ENCODE measurements at places on chromosomes 3 and 15.

- DNase-seq = no peak
Observed at GRCh38 chr15:44545913-44546802, 9.2 kb downstream of the EIF3J start.

DNA sequence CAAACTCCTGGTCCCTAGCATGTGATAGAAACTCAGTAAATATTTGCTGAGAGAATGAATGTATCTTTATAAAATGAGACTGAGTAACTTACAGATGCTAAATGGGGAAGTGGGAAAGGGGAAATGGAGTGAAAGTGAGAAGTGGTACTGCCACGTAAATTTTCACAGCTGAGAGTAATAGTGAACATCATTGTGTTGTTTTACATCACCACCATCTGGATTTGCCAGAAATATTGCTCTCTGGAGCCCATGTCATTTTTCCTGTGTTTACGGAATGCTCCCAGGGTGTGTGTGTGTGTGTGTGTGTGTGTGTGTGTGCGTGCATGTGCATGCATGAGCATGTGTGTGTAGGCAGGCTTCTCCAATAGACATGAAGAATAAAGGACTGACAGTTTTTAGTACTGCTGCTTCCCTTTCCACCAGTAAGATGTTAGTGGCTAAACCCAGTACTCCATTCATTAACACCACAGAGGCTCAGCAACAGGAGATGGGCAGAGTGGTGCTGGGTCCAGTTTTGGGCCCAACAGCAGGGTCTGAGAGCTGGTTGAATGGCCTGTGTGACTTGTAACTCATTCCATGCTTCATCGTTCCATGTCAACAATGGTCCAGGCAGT, 57.3 kb downstream of the DIPK2A start:
- no peak for DNase-seq

DNA sequence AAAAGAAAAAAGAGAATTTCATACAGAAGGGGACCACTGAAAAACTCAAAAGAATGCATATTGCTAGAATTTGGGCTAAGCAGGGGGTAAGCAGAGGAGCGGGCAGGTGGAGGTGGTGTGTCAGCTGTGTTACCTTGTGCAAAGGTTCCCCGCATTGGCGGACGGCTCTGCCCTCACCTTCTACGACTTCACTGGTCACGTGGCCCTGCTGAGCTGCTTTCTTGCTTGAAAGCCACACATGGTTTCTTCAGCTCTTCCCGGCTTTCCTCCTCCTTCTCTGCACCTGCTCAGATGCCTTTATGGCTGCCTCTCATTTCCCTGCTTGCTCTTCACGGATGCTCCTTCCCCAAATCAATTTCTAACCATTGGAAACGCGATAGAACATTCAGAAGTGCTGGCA, 30.5 kb downstream of the FAH start:
- DNase-seq = no peak

- DNase-seq = no peak
Observed at GRCh38 chr15:65541231-65541820, 11.1 kb downstream of the HACD3 start.

- DNase-seq = no peak
Observed at GRCh38 chr15:36406366-36406765, 173.1 kb upstream of the CDIN1 start.

DNA sequence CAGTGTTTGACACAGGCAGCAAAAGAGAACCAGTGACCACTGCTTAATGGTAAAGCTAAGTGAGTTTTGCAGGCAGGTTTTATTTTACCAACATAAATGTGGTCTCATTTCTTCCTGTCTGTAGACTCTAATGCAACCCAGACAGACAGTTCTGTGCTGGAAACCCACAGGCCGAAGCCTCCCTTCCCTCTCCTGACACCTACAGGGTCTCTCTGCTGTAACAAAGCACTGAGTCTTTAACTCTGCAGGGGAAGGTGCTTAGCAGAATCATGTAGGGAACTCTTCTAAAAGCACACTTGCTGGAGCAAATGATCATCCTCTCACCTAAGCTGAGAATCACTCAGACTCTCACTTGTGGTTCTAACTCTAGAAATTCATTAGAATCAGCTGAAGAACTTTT, 200.3 kb downstream of the KBTBD8 start:
- DNase-seq = no peak

DNA sequence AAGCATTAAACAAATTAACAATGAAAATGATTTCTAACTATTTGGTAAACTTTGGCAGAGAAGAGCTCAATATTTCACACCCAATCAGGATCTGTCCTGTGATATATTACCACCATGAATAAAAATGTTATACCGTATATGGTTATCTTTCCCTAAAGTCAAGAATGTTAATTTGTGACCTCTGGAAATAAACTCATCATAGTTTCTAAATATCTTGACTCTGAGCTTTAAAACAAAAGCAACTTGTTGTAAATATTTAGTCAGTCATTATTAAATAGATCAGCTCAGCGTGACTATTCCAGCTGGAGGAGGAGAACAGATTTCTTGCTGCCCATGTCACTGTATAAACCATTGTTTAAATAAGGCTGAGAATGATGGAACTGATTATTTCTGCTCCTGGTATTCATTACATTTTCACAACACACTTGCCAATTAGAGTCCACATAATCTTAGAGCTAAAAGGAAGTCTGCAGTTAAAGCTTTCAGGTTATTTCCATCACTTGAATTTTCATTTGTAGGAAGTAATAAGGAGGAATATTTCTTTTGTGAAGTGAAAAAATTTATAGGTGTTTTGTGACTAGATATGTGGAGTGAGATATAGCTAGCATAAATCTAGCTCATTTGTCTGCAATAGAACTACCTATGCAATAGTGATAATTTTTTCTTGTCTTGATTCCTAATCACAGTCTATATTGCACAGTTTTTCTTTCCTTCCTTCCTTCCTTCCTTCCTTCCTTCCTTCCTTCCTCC, 106.5 kb upstream of the P2RY1 start:
- DNase-seq = no peak

- no peak for DNase-seq
Observed at GRCh38 chr3:151400341-151400740, 15.8 kb upstream of the P2RY12 start.

- no peak for DNase-seq
Observed at GRCh38 chr3:3145831-3146230, 19.1 kb downstream of the TRNT1 start.

DNA sequence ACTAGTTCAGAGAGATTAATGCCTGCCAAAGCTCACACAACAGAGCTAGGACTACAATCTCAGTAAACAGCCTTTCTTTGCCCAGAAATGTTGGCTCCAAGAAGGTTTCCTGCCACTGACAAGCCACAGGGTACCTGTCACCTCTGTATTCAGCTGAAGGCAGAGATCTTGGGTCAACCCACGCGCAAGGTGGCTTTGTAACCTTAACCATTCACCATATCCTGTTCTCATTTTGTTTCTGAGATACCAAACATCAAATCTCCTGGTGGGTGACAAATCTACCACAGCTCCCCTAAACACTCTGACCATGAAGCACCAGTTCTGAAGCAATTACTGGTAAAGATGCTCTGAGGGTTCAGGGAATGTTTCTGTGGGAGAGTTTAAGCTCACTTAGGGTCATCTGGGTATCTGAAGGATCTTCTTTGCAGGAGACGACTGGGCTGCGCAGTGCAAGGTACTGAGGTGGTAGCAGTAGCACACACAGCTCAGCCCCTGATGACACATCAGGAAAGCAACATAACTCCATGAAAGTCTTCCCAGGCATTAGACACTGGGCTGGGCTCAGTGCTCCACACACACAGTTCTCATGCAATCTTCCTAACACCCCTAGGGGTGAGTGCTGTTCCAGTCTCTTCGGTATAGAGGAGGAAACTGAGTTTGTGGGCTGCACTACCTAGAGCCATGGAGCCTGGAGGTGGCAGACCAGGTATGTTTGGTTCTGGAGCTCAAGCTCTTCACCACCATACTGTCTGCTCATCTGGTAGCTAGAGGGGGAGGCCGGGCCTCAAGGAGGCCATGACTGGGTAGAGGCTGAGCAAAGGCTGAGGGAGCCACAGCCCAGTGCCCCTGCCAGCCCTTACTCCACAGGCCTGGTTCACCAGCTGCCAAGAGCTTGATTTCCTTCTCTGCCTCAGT, 7.7 kb downstream of the CXCR6 start:
- DNase-seq = no peak

DNA sequence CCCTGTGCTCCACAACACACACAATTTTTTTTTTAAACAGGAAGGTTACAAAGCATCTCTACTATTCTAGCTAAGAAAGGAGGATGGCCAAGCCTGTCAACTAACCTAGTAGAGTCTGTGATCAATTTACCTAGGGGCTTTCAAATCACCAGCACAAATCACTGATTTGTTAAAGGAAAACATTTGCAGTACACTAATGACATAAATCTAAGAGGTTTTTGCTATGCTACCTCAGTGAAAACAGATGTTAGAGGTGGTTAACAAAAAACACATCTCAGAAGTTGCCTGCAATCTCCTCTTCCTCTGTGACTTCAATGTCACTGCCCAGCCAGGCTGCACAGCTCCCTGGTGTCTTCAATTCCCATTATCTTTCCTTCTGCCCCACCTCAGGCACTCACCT, 72.0 kb downstream of the RAD18 start:
- DNase-seq = no peak

DNA sequence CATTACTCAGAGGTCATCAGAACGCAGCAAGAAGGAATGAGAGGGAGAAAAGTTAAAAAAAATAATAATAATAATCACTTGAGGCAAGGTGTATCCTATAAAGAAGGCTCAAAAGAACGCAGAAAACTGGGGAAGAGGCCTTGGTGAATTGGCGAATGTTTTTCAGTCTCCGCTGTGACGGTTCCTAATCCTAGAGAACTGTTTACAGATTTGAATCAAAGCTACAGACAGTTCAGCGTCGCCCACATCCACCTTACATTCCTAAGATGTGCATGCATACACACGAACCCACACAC, 634 bp downstream of the ZMAT3 start:
- no peak for DNase-seq

GRCh38 chr3:10292505-10293419, at the start of gene GHRL:
Gene GHRL, minus strand, starts transcription at chr3:10292947. Its CDS starts 2,767 bp downstream, at chr3:10290180.
- no peak for DNase-seq

DNA sequence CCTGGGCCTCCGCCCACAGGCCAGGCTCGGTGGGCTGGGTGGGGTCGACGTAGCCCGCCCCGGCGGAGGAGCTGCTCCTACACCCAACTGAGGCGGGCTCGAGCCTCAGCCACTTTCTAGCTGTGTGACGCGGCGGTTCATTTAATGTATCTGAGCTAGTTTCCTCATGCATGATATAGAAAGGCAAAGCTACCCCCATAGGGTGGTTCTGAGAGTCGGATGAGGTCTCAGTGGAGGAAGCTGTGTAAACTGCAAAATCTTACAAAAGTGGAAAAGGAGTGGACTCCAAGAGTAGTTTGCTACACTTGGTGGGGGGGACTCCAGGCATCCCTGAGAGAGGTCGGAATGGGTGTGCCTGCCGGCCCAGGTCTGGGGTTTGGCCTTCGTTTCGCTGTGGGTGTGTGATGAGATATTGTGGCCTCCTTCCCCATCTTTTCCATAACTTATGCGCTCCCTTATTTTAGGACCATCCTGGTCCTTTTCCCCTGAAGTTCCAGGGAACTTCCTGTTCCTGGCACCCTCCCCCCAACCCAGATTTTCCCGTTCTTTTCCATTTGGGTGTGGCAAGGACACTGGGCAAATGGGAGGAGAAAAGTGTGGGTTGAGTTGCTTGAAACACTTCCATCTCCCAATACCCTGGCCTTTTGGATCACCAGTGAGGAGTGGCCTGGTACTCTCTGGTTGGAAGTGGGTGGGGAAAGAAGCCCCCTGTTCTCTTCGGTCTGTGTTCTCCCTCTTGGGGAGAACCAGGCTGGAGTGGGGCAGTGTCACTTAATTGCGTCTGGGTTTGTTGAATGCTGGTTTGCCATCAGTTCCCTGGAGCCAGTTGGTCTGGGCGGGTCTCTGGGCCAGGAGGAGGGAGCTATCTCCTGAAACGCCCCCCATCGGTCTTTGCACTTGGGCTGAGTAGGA, 1.1 kb downstream of the PDIA5 start:
- DNase-seq = peak; percentile 23

DNA sequence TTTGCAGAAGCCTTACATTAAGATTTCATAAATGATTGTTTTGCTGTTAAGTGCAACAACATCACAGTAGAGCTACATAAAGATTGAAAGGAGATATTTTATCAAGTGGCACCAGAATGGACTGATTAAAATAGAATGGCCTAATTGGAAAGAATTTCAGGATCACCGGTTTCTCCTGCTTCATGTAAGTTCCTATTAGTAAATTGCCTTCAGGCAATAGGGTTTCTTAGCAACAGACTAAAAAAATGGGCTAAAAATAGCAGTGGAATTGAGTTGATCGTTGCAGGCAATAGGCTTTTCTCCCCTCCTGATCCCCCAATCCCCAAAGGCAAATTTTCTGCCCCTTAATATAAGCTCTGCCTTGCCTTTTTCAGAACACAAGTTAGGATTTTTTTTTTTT, 917 bp downstream of the LNP1 start:
- DNase-seq = no peak

DNA sequence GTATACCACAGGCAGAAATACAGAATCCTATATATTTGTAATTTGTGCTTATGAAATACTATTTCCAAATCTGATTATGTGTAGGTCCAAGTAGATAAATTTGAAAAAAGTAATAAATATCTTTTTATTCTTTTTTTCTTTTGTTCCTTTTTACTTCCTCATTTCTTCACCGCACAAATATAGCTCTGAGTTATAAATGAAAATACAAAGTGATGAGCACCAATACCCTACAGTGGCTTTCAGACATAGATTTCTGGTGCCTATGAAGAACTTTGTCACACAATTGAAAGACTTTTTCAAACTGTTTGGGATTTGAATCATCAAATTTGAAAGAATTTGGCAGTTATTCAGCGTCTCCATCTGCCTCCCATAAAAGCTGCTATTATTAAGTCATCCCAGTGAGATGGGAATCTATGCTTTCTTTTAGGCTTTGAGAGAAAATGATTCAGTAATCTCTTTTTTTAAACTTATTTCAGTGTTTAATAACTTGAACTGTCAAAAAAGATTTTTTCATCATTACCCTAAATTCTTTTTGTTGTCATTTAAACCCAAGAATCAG, 363.6 kb upstream of the GOLIM4 start:
- no peak for DNase-seq

- DNase-seq = peak; percentile 50
Observed at GRCh38 chr3:53320697-53321096, 26.6 kb downstream of the DCP1A start.

- DNase-seq = no peak
Observed at GRCh38 chr15:47292638-47293190, 424.6 kb upstream of the SEMA6D start.

DNA sequence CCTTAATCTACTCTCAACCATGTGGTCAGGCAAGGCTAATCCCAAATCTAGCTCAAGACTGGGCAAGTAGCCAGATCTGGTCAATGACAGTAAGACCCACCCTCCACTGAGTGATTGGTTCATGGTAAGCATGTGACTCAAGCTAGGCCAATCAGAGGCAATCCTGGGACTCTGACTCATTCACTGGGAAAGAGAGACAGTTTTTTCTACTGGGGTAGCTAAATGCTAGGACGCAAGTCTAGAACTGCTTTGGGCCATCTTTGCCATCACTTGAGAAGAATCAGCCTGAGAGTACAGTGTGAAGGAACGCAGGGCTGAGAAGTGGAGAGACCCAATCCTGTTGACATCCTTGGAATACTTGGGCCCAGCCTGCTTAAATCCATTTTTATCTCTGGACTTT, 9.4 kb upstream of the RAD18 start:
- DNase-seq = no peak

Measured in NCI-H510A treated with DMSO at 0.1 percent for 48 hours (cell line).